Tongue (tissue), 3 donors: ENCODE measurements at places on chromosomes 5 and 9.
A peak's percentile ranks its signal among the peaks of the same experiment; 100 is the strongest.

- DNase-seq = peak; percentile 1
Measured at GRCh38 chr5:63697811-63698210, 264.4 kb downstream of the HTR1A start.

DNA sequence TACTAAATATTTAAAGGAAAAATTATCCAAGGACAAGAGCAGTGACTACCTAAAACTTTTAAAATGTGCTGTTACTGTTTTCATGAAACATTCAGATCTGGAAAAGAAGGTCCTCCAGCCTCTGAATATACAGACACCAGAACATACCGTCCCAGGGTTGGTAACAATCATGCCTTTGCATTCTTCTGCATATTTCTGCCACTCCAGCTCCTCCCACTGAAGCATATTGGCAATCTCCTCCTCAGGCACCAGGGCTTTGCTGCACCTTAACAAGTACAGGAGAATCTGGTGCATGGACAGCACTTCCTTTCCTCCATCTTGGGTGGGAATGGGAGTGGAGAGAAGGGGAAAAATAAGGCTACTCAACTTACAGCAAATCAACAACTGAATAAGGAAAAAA lies 60.0 kb downstream of the DROSHA start:
- DNase-seq = no peak

DNA sequence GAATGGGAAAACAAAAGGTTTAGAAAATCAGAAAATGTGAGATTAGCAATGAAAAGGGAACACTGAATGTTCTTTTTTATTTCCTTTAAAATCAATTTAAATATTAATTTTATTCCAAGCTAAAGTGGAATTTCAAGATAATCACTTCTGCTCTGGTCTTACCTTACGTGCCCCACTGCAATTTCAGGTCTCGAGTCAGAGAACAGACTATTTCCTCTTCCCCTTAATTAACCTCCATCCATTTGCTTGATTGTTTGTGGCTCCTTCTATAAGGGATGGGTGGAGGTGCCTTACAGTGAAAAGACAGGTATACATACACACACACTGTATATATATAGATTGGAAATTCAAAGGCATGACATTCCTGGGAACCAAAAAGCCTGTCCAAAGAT lies 137.1 kb downstream of the SUSD1 start:
- no peak for DNase-seq

DNA sequence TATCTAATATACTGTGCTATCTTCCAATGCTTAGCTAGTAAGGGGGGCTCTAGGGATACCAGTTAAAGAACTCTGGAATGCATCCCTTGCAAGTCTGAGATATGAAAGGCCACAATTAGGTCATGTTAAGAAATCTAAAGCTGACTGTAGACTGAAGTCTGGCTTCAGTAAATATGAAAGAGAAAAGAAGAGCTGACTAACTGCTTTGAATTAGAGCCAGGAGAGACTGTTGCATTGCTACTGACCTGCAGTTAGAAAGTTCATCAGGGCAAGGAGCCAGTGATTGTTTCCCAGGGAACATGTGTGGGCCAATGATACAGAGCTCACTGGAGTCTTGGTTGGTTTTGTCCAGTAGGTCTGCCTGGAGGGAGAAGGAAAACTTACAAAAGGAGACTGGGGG lies 472.1 kb upstream of the TNC start:
- no peak for DNase-seq

DNA sequence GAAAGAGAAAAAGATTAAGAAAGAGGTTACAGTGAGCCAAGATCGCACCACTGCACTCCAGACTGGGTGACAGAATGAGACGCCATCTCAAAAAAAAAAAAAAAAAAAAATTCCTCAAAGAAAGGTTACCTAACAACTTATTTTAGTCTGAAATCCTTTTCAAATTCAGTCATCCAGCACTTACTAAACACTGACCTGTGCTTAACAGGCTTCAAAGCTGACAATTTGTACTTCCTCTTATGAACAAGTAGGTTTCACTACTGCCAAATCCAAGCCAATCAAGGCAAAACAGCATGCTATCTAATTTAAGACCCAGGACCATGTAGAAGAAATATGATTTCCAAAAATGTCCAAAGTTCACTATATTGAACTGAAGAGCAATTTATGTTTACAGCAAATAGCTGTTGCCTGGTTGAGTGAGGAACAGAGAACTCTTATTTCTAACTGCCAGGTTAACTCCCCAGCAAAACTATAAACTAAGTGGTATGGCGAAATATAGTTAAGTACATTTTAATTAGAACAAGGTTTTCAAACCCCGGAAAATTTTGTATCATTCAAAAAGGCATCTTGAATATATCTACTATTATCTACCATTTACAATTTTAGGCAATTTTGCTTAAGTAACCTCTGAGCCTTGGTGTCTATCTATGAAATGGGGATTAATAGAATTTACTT lies 13.4 kb downstream of the PWWP2A start:
- DNase-seq = no peak

DNA sequence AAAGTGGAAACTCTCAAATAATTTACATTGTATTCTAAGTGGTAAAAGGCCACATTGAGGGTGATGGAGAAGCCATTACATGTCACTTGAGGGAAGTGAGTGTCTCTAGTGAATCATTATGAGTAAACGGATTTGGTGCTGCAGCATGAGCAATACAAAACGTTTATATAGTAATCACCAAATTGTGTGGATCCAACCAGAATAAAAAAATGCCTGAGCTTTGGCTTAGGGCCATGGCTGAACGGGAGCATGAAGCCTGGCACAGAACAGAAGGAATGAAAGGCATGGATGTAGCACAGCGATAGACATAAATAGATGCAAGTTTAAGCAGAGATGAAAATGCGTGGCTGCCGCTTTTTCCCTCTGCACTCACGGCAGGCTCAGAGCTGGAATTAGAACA lies 58.3 kb downstream of the PTTG1 start:
- DNase-seq = no peak
